ENCODE measurements at places on chromosomes 5 and 9.

DNA sequence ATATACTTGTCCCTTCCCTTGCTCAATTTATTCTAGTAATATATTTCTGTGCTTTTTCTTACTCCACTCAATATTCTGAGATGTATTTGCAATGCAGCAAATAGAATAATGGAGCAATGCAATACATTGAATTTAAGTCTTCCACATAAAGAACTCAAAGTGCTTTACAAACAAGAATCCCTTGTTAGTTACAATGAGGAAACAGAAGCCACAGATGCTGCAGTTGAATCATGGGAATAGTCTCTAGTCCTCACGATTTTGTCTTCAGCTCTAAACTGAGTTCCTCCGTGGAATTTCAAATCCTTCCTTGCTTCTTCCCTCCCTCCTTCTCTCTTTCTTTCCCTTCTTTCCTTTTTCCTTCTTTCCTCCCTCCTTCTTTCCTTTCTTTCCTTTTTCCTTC lies 12.5 kb upstream of the TAS2R1 start:
- no peak for DNase-seq

DNA sequence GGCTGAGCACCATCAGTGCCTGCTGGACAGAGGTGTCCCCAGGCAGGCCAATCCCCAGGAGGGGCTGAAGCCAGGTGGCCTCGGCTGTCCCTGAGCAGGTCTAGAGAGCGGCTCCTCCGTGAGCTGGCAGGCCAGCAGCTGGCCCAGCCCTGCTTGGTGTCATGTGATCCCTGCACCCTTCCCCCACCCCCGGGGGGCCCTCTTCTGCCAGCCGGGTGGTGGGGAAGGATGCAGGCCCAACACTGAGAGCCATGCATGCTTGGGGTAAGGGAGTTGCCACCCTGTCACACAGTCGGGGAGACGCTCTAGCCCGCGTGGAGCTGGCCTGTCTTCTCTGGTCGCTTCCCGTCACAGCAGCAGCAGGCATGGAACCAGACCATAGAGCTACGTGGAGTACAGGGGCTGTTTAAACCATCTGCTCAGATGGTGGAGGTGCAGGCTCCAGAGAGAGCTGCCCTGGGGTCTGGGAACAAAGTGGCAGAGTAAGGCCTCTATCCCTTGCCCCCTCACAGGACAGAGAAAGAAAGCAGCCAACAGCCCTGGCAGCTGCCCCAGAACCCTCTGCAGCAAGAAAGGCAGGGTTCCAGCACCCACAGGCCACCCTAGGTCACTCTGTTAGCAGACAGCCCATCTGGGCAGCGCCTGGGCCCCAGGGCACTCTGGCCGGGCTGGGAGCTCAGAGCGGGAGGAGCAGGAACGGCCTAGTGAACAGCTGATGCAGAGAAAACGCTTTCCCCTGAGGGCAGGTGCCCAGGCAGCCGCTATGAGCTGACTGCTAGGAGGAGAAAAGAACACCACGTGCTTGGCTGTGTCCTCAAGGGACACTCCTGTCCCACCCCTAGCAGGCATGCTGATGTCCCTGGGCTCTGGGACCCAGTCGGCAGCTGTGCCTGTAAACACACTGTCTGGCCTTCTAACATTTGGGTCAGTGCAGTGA lies 6.8 kb downstream of the RALGDS start:
- DNase-seq: no peak

DNA sequence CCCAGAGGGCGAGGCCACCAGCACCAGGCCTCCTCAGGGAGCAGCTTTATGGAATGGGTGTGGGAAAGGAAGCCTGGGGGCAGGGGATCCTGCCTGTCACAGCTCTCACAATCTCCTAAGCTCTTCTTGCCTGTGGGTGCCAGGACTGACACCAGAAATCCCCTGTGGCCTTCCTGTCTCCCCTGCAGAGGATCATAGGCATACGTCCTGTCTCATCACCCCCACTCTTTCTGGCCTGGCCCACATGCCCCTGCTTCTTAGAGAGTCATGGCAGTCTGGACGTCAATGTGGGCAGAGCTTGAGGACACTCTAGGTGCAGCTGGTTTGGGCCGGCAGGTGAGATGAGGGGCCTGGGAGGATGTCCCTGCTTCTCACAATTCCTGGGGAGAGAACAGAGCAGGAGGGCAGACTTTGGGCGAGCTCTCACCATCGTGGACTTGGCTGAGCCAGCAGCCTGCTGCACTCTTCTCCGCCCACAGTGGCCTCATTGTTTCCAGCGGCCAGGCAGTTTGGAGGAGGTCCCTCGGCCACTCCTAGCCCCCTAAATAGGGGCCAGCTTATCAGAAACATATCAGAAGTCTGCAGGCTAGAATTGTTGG lies 67.3 kb upstream of the ZFR start:
- DNase-seq: no peak

DNA sequence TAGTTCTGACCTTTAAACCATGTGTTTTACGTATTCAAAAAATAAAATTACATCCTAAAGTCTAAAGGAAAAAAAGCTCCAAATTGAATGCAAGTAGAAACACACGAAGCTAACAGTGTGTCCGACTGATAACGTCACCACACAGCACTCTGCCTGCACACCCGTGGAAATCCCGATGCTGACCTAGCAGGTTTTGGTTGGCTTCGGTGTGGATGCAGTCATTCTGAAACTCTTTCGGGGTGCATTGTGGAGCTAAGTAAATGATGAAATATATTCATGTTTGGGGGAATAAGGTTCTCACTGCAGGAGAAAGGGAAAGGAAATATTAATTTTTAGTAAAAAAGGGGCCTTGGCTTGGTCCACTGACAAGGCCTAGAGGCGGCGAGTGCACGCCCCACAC lies 2.0 kb downstream of the RASGEF1C start:
- DNase-seq: no peak

- DNase-seq: no peak
Measured at GRCh38 chr5:646396-647201, 34.5 kb downstream of the CEP72 start.

All from inflammatory macrophage (primary cell).